ENCODE measurements at places on chromosomes 4 and X. TPM values are rescaled to one million over a fixed set of nuclear protein-coding genes. Genes with fewer than 3 reads are reported as not detected.

GRCh38 chr4:110184140-110184790, 14.2 kb downstream of the ELOVL6 start:
- DNase-seq = no peak

GRCh38 chr4:18007625-18008024, 13.9 kb downstream of the LCORL start:
- no peak for DNase-seq

GRCh38 chr4:83252782-83253405, 31.7 kb downstream of the COQ2 start:
- no peak for DNase-seq

DNA sequence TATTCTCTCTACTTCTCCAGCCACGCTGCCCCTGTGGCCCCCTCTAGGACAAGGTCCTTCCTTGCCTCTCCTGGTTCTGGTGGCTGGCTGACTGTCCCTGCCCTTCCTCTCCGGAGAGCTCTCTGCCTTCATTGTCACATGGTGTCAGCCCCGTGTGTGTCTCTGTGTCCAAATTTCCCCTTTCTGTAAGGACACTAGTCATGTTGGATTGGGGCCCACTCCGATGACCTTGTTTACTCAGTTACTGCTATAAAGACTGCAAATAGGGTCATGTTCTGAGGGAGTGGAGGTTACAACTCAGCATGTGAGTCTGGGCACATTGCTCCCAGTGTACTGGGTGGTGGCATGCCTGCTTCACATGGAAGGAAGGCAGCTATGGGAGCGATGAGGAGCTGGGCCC, 129.5 kb upstream of the PSAPL1 start:
- no peak for DNase-seq

- DNase-seq = no peak
Measured at GRCh38 chr4:168791376-168791775, 218.7 kb downstream of the CBR4 start.

DNA sequence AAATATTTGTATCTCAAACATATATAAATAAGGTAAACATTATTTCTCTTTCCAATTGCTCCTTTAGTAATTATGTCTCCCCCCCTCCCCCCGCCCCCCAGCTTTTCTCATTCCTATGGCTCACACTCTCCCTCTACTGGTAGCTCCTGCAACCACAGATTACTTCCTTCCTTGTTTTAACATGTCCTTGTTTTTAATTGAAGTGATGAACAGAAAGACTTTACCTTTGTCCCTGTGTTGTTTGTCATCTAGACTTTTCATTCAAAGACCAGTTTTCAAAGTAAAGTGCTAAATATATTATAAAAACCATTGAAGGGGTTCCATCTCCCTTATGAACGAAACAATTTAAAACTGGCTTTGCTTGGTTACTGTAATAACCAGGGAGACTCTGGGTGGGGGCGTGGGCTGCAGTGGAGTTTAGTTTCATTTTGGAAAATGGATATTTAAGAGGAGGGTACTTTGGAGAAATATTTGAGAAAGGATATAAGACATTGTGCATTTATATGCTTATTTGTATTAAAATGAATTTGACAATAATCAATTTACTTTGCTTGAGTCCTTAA, 352.9 kb downstream of the RAPGEF2 start:
- no peak for DNase-seq

- no peak for DNase-seq
Measured at GRCh38 chrX:95427389-95427788, 1257.3 kb upstream of the DIAPH2 start.

GRCh38 chr4:155966171-155966570, 12.5 kb upstream of the CTSO start:
- no peak for DNase-seq

DNA sequence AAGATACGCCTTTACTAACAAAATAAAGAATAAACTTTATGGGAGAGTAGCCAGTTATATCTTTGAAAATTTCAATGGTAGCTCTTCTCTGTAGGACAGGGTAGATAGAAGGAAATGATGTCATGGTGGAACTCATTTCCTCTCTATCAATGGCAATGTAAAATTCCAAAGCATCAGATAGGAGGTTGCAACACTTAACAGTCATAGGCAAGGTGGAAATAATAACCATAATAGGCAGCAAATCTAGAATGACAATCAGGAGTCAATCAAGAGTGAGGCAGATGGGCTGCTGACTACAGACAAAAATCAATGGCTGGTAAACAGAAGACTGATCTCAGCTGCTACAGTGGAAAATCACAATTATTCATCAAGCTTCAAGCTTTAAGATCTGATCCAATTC, 53.9 kb upstream of the TET2 start:
- DNase-seq = no peak

DNA sequence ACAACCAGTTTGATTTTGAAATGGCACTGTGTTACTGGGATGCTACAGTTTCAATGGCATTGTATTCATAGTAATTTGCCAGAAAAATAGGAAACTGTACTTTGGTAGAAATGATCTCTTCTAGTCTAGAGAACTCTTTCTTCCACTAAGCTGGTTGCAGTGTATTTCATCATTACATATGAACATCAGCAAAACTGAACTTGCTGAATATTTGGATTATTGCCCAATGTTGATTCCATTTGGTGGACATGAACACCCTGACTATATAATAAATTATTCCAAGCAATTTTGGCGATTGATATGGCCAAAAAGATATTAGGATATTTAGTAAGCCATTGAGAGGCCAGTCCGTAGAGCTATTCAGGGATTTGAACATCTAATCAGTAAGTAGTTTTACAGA, 191.8 kb upstream of the CXorf66 start:
- DNase-seq = no peak

DNA sequence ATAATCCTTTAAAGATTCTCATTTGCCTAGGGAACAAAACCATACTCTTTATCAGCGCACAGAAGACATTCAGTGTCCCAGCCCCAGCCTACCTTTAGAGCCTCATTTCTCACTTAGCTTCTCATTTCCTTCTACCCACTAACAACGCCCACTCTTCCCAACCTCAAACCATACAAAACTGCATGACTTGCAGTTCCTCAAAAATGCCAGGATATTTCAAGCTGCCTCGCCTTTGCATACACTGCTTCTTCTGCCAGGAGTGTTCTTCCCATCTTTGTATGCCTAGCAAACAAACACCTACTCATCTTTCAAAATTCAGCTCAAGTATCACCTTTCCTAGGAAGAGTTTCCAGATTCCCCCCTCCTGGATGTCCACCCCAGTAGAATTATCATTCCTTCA, 129.9 kb upstream of the ADGRL3 start:
- DNase-seq = no peak

GRCh38 chr4:48557478-48557877, 67.4 kb downstream of the ZAR1 start:
- DNase-seq = no peak

DNA sequence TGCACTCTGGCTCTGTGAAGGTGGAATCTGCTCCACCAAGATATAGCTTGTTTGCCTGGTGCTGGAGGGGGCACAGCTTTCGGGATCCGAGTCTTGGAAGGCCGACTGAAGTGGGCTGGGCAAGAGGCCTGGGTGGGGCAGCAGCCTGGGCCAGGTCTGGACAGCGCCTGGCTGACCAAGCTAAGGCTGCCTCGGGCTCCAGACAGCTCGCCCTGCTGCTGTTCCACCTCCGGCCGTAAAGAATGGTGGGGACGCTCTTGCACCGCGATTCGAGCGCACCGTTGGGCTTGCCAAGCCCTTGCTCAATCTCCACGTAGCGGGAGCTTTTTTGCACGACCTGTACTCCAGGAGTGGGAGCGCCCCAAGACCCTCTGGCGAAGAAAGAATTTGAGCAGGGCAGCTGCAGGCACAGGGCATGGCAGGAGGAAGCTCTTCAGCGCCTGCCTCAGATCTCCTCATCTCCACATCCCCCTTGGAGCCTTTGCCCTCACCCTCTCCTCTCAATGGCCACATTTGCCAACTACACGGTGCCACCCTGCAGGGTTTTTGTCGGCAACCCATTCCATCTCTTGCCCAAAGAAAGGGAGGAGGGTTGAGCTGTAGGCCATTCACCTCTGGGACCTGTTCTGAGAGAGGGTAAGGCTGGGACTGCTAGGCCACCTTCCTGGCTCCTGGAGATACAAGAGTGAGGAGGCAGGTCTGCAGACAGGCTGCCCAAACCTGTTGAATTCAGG, 18.9 kb downstream of the CNGA2 start:
- peak; percentile 68 for DNase-seq

The SPARCL1 gene
- total RNA-seq = 188 TPM

The MAGEC3 gene
- total RNA-seq = not detected

The ADAMTS3 gene
- total RNA-seq = 0.13 TPM

The CYTL1 gene
- not detected for total RNA-seq

The HGFAC gene
- 0.32 TPM for total RNA-seq

The IL13RA2 gene
- not detected for total RNA-seq
